ENCODE measurements at places on chromosomes 1 and 21. TPM values are rescaled to one million over a fixed set of nuclear protein-coding genes. Genes with fewer than 3 reads are reported as not detected.

The TNFSF18 gene
- total RNA-seq, result not detected

The MXRA8 gene
- 12.0 TPM for total RNA-seq

The PEX11B gene
- 27.5 TPM for total RNA-seq

The WDR64 gene
- not detected for total RNA-seq

The SYT11 gene
- total RNA-seq, result 3.4 TPM

The SAMD13 gene
- 1.3 TPM for total RNA-seq

The FLG2 gene
- total RNA-seq, result not detected

The GPR52 gene
- total RNA-seq, result 0.21 TPM

The MEX3A gene
- 6.5 TPM for total RNA-seq

The TRIM45 gene
- total RNA-seq, result 2.8 TPM

The MRTO4 gene
- 34.5 TPM for total RNA-seq

The NFASC gene
- total RNA-seq, result 0.96 TPM

The HSPB7 gene
- total RNA-seq, result not detected

The C8B gene
- not detected for total RNA-seq

All from tracheal epithelial cell (primary cell).